ENCODE measurements at places on chromosomes 16 and 17.

- DNase-seq, result no peak
Measured at GRCh38 chr16:67165121-67166078, 855 bp downstream of the HSF4 start.

GRCh38 chr17:64042700-64043485 is 22.5 kb upstream of the ICAM2 start:
- no peak for DNase-seq

DNA sequence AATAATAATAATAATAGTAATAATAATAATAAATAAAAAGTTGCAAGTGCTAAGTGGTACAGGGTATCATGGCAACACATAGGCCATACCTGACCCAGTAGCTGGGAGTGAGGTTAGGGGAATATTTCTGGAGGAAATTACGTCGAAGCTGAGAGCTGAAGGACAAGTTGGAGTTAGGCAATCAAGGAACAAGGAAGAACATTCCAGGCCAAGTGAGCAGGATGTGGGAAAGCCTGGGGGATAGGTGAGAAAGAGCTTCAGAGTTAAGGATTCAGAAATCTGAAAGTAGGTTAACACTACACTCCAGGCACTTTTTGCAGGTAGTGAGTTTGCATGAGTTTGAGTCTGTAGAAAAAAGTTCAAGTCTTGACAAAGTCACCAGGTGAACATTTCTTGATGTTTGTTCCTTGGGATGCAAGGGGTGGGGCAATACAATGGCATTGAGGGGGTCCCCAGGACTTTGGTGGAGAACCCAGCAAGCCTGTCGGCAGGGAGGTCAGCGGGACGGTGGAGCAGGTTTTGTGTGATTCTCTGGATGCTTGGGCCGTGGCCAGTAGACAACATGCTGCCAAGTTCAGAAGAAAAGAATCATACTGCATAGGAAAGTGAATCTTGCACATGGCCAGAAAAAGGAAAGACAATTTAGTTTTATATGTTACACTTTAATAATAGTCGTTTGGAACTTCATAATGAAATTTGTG is 27.7 kb upstream of the MPHOSPH6 start:
- no peak for DNase-seq

GRCh38 chr17:11506635-11507034 is 91.6 kb upstream of the DNAH9 start:
- DNase-seq, result no peak

DNA sequence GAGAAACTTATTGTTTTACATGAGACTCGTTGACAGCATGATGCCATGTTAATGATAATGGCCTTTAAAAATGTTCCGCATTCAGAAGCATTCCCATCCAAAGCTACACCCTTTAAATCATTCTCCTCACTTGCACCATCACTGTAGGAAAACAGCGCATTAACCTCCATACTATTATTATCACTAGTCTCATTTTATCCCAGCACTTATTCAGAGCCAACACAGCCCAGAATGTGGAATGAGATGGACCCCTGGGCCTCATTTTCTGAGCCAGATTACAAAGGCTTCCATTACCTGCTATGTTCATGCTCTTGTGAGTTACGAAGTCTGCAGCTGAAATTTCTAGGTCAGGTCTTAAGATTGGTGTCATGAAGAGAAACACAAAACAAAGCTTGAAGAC is 159.4 kb downstream of the HS3ST3A1 start:
- no peak for DNase-seq

- DNase-seq, result no peak
Measured at GRCh38 chr17:83113792-83114191, 34.4 kb downstream of the METRNL start.

GRCh38 chr16:69412287-69412686 is 12.1 kb upstream of the CYB5B start:
- no peak for DNase-seq

- no peak for DNase-seq
Measured at GRCh38 chr17:48989100-48989499, 8.1 kb upstream of the IGF2BP1 start.

DNA sequence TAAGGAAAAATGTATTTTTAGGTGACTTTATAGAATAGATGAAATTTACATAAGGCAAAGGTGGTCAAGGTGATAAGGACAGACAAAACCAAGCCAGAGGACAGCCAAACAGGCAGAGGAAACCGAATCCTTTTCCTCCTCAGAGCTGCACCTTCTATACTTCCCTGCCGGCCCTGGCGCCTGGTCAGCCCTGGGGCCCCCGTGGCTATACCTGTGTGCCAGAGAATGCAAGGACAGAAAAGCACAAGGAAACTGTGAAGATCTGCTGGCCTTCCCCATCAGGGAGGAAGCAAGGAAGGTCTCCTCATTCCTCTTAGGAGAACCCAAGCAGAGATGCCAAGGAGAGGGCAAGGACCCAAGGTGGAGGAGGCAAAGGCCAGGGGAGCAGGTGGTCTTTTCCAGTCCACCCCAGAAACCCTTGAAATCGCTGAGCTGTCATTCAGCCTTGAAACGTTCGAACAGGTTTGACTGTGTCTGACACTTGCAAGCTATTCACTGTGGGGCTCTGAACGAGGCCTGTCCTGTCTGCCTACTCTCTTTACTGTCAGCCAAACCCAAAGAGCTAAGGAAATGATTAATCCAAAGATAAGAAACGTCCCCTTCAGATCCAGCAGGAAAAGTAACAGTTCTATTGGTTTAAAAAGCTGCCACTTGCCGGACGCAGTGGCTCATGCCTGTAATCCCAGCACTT is 114.4 kb downstream of the XYLT1 start:
- DNase-seq, result no peak

- DNase-seq, result no peak
Measured at GRCh38 chr16:474420-475122, 49.1 kb downstream of the RAB11FIP3 start.

- DNase-seq, result no peak
Measured at GRCh38 chr16:6009151-6009550, 911.6 kb upstream of the EEF2KMT start.

GRCh38 chr17:73684183-73684582 is 39.9 kb upstream of the SDK2 start:
- no peak for DNase-seq

- DNase-seq, result no peak
Measured at GRCh38 chr17:71900621-71901229, 220.1 kb upstream of the SOX9 start.

DNA sequence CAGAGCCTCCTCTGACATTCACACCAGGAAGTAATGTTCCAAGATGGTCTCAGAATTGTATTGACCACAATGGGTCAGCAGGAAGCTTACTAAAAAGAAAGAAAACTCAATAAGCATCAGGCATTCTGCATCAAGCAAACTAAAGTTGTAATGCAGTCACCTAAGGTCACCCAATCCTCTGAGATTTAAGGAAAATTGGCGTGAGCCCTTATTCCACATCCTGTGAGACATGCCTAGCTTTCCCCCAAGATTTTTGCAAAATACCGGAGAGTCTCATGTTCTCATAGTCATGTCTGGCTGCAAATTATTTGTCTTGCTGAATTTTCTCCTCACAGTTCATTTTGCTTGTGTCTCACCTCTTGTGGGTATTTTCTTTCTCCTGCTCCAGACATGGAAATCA is 417.1 kb upstream of the SOX9 start:
- DNase-seq, result no peak

DNA sequence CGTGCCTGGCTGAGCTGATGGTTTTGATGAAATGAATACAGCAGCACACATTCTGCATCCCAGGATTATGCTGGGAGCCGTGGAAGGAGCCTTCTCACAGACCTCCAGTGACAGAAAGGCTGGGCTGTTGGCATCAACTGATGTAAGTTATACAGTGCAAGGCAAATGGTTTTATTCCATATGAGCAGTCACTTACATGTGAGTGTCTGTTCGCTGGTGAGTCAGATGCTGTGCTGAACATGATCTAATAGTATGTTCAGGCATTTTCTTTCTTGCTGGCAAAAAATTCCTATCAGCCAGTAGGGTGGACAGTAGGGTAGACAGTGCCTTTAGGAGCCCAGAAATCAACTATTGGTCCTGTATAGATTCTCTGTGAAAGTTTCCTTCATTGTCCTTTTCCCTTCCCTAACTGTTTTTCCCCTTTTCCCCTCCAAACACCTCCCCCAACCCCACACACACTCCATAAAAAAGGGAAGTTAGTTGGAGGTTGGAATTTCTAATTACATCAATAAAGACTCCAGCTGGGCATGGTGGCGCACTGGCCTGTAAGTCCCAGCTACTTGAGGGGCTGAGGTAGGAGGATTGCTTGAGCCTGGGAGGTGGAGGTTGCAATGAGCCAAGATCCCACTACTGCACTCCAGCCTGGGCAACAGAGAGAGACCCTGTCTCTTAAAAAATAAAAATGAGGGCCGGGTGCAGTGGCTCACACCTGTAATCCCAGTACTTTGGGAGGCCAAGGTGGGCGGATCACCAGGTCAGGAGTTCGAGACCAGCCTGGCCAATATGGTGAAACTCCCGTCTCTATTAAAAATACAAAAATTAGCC is 36.2 kb downstream of the LDHD start:
- DNase-seq, result no peak

DNA sequence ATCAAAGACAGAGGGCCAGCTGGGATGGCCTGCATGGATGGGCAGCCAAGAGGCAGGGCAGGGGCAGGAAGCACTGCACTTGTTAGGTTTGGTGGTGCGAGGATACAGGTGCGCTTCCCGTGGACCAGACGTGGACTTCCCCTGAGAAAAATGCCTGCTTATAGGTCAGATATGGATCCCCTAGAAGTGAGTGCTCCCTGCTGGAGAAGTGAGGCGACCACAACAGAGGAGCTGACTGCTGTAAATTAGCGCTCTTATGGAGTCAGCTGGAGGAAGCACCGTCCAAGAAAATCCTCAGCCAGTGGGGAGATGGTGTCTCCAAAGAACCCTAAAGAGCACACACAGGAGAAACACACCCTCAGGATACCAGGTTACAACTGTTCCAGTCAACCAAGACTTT is 27.7 kb upstream of the CCDC182 start:
- no peak for DNase-seq

- DNase-seq, result no peak
Measured at GRCh38 chr17:77521076-77521475, 380.3 kb downstream of the SEC14L1 start.

All from NCI-H1048 (cell line).